ENCODE measurements at places on chromosomes 2 and 18.

DNA sequence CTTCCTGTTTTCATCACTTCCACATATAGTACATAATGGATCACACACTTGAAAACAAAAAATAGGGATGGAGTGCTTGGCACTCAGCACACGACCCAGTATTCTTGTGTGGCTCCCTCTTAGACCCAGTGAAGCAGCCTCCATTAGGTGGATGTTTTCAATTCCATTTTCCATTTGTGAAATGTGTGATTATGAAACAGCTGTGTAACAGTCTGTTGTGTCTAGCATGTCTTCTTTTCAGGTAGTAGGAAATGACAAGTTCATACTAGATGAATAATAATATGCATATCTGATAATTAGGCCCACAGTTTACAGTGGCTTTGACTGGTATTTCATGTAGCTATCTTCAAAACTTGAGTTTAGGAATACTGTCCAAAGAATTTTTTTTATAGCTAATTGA is 35.5 kb downstream of the EML6 start:
- H3K27ac ChIP-seq, result no peak overlapping the region
- H3K4me3 ChIP-seq, result no peak overlapping the region
- H3K4me1 ChIP-seq, result no peaks in the 10 kb centered on the region
- no peaks in the 10 kb centered on the region for H3K27me3 ChIP-seq
- no peak for DNase-seq
- no peaks in the 10 kb centered on the region for H3K36me3 ChIP-seq

GRCh38 chr2:118635891-118636290 is 211.6 kb downstream of the EN1 start:
- no peaks in the 10 kb centered on the region for H3K4me1 ChIP-seq
- H3K36me3 ChIP-seq, result no peaks in the 10 kb centered on the region
- H3K27me3 ChIP-seq, result no peaks in the 10 kb centered on the region
- no peak overlapping the region for H3K4me3 ChIP-seq
- DNase-seq, result no peak

GRCh38 chr2:128606837-128607236 is 288.2 kb upstream of the HS6ST1 start:
- no peak for DNase-seq
- no peak overlapping the region for H3K4me3 ChIP-seq
- H3K4me1 ChIP-seq, result no peaks in the 10 kb centered on the region
- H3K27ac ChIP-seq, result no peak overlapping the region
- H3K27me3 ChIP-seq, result no peaks in the 10 kb centered on the region
- H3K36me3 ChIP-seq, result no peaks in the 10 kb centered on the region

DNA sequence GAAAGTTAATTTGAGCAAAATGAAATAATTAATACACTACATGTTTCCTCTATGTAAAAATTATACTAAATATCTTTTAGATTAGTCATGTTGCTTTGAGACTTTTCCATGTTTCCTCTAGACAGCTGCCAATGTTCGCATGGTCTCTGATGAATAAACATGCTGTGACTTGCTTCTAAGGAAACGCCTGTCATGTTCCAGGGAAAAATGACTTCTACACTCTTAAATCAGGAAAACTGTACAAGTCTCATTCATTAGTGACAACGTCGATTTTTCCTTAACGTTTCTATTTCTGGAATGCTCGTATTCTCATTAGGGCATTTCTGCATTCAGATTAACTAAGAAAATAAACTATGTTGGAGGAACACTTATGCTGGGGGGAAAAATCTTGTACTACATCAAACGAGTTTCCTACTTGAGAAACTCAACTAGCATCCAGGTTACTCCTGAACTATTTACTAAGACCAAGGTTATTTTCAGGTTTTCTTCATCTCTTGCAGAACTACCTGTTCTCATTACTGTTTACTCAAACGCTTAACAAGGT is 1.6 kb downstream of the COBLL1 start:
- DNase-seq, result no peak
- H3K4me3 ChIP-seq, result peak overlapping the region; percentile 50
- H3K4me1 ChIP-seq, result peaks cover 10% of the 10 kb centered on the region
- peaks cover 17% of the 10 kb centered on the region for H3K27me3 ChIP-seq

DNA sequence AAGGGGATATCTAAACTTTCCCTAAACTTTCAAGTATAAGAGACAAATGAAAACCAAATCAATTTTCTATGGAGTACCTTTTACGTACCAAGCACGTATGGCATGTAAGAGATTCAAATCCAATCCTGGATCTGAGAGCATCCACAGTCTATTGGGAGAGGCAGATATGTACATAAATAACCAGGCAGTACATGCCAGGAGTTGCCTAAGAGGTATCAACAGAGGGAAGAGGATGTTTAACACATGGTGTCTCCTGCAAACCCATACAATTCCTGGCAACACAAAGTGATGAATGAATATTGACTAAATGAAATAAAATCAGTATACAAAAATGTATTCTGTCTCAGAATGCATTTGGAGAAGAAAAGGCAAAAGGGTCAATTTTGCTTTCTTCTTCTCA is 116.6 kb downstream of the PIGN start:
- H3K4me1 ChIP-seq, result no peaks in the 10 kb centered on the region
- H3K27me3 ChIP-seq, result no peaks in the 10 kb centered on the region
- no peak overlapping the region for H3K4me3 ChIP-seq
- DNase-seq, result no peak

- no peaks in the 10 kb centered on the region for H3K36me3 ChIP-seq
- H3K4me1 ChIP-seq, result peaks cover 44% of the 10 kb centered on the region
These were observed 156.7 kb downstream of the WDSUB1 start for GRCh38 chr2:159129824-159130223.

- no peak overlapping the region for H3K27ac ChIP-seq
- no peak for DNase-seq
- no peak overlapping the region for H3K4me3 ChIP-seq
- H3K36me3 ChIP-seq, result no peaks in the 10 kb centered on the region
These were observed 99.6 kb upstream of the CDH7 start for GRCh38 chr18:65651192-65651591.

DNA sequence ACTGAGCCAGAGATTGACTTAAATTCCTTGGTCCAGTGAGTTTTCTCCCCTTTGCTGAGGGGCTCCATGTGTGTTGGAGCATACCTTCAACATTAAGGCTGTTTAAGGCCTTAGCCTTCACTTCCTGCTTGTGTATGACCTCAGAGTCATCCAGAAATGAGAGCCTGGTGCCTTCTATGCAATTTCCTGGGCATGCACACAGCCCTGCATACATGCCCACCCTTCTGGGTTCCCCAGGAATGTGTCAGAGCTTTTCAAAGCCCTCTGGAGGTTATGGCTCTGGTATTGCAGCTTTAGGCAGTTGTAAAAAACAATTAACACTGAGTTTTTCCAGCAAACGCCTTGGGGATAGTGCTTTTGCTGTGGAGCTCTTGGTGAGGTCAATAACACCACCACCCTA is 16.7 kb downstream of the IL1R1 start:
- H3K27ac ChIP-seq, result no peak overlapping the region
- H3K4me1 ChIP-seq, result no peaks in the 10 kb centered on the region
- no peaks in the 10 kb centered on the region for H3K27me3 ChIP-seq
- no peak for DNase-seq

DNA sequence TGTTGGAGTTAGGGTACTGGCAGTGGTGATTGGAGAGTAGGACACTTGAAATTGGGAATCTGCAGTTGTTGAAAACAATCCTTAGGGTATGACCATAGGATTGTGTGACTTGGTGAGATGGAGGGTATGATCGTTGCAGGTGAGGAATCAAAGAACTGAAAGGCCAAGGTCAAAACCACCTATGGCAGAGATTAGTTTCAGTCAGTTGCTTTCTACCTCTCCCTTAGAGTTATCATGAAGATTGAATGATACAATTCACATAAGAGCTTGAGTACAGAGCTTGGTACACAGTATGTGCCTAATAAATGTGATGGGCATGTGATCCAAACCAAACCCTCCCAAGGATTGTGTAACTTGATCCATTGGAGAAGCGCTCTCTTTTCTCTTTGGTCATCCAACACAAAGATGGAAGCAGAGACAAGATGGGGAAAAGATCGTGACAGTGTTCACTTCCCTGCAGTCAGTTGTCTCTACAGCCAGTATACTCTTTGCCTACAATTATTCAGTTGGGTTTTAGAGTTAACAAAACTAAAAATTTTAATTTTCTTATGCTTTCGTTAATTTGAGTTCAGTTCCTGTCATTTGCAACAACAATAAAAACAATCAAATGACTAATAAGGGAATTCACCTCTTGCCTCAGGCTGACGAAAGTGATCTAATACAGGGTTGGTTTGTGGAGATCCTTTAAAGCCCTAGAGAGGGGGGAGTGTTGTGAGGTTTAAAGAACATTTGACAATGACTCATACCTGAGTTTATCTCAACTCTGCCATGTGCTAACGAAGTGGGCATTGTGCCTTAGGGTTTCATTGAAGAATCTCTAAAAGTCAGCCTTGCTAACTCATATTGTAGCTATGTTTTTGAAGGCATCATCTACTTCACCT is 14.8 kb upstream of the SMAD2 start:
- DNase-seq, result no peak
- H3K27me3 ChIP-seq, result no peaks in the 10 kb centered on the region
- H3K36me3 ChIP-seq, result no peaks in the 10 kb centered on the region
- no peaks in the 10 kb centered on the region for H3K4me1 ChIP-seq
- H3K4me3 ChIP-seq, result no peak overlapping the region

DNA sequence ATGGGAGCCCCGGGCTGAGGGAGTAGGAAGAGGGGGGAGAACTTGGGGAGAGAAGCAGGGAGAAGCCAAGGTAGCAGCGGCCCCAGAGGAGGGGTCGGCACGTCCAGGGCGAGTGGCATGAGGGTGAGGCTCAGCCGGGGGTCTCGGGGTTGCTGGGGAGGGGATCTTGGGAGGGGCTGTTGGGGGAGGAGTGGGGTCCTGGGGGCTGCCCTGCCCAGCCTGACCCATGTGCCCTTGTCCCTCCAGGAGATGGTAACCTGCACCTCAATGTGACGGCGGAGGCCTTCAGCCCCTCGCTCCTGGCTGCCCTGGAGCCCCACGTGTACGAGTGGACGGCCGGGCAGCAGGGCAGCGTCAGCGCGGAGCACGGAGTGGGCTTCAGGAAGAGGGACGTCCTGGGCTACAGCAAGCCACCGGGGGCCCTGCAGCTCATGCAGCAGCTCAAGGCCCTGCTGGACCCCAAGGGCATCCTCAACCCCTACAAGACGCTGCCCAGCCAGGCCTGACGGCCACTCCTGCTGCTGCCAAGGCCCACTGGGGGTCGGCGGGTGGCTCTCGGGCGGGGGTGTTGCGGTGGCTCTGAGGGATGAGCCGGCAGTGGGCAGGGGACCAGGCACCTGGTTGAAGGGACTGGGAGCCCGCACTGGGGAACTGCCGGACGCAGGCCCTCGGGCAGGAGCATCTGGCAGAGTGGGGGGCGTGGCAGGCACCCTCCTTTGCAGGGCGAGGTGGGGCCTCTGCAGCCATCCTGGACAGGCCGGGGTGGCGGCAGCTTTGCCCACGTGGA is 9.0 kb upstream of the GAL3ST2 start:
- no peak overlapping the region for H3K27ac ChIP-seq
- H3K27me3 ChIP-seq, result peaks cover 5% of the 10 kb centered on the region
- peaks cover 28% of the 10 kb centered on the region for H3K4me1 ChIP-seq
- no peak for DNase-seq

GRCh38 chr2:195542067-195542466 is 115.0 kb upstream of the SLC39A10 start:
- H3K36me3 ChIP-seq, result no peaks in the 10 kb centered on the region
- no peak overlapping the region for H3K27ac ChIP-seq
- H3K27me3 ChIP-seq, result no peaks in the 10 kb centered on the region
- peaks cover 13% of the 10 kb centered on the region for H3K4me1 ChIP-seq
- DNase-seq, result no peak

GRCh38 chr2:219998107-219998506 is 370.7 kb downstream of the SLC4A3 start:
- DNase-seq, result no peak
- H3K4me1 ChIP-seq, result no peaks in the 10 kb centered on the region
- H3K27me3 ChIP-seq, result no peaks in the 10 kb centered on the region
- no peak overlapping the region for H3K4me3 ChIP-seq
- no peak overlapping the region for H3K27ac ChIP-seq

- no peak overlapping the region for H3K4me3 ChIP-seq
- peak; percentile 65 for DNase-seq
- H3K36me3 ChIP-seq, result no peaks in the 10 kb centered on the region
- H3K4me1 ChIP-seq, result no peaks in the 10 kb centered on the region
- no peak overlapping the region for H3K27ac ChIP-seq
These were observed 185.1 kb downstream of the MYO5B start for GRCh38 chr18:50009773-50010335.

GRCh38 chr18:76593843-76594242 is 98.8 kb upstream of the ZNF516 start:
- H3K36me3 ChIP-seq, result no peaks in the 10 kb centered on the region
- H3K27me3 ChIP-seq, result no peaks in the 10 kb centered on the region
- no peaks in the 10 kb centered on the region for H3K4me1 ChIP-seq
- no peak overlapping the region for H3K27ac ChIP-seq
- no peak overlapping the region for H3K4me3 ChIP-seq
